Activated T-cell treated with anti-CD3 and anti-CD28 coated beads, Interleukin-2, amount 50 U/mL, for 72 hours (primary cell): ENCODE measurements at places on chromosomes 11 and 22.

DNA sequence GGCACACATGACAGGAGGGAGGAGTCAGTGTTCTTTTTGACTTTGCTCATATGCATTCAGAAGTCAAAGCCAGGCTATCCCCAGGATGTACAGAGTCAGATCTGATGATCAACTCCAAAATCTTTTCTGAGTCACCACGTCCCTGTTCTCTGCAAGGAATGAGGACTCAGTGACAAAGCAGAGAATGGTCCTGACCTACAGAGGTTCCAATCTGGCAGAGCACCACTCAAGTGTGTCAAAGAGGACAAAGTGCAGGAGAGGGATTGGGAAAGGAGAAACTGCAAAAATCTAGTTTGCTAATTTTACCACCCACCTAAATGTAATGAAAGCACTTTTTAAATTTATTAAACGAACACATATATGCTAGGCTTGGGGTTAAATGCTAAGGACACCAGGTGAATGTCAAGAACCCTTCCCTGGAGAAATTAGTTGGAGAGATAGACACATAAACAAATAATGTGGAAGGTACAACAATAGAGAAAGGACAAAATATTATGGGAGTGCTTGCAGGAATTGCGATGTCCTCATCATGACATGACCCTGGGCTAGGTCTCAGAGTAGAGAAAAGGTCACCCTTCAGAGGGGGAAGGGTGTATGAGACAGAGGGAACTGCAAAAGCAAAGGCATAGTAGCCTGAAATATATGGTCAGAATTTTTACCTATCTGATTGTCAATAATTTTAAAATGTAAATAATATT is 56.3 kb downstream of the MTNR1B start:
- DNase-seq: no peak

GRCh38 chr11:62010935-62011528 is 43.6 kb upstream of the FTH1 start:
- no peak for DNase-seq

DNA sequence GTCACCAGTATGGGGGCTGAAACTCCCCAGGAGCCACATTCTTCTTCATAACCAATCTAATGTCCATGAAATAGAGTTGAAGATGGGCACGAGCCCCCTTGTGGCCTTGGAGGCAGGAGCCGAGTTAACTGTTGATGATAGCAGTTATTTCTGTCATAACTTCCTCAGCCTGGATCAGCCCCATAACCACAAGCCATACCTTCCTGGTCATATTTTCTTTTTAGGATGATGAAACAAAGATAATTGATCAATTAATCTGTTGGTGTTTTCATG is 65.0 kb upstream of the TTC12 start:
- DNase-seq: no peak

GRCh38 chr22:22691716-22692701 is 47.6 kb downstream of the GGTLC2 start:
- DNase-seq: no peak

DNA sequence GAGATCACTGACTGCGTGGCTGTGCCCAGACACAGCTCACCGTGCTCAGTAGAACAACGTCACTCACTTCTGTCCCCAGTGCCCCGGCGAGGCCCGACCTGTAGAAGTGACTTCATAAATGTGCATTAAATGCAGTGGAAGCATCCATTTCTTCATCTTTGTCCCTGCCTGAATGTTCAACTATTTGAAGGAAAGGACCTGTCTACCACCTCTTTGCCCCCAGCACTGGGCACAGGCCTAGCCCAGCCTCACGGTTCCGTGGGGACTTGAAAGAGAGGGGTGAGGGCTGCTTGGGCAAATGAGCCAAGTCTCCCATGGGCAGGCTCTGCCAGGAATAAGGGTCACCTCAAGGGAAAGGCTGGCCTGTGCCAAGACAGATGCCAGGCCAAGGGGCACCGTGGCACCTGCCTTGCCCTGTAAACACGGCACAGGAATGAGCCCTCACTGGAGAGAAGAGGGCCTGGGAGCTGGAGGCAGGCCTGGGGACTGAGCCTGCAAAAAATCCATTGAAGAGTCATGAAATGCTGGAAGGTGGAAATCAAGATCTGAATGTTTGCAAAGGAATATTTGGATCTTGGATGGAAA is 845.3 kb downstream of the BRD1 start:
- no peak for DNase-seq

GRCh38 chr22:25475257-25476022 is 89.0 kb upstream of the GRK3 start:
- no peak for DNase-seq

DNA sequence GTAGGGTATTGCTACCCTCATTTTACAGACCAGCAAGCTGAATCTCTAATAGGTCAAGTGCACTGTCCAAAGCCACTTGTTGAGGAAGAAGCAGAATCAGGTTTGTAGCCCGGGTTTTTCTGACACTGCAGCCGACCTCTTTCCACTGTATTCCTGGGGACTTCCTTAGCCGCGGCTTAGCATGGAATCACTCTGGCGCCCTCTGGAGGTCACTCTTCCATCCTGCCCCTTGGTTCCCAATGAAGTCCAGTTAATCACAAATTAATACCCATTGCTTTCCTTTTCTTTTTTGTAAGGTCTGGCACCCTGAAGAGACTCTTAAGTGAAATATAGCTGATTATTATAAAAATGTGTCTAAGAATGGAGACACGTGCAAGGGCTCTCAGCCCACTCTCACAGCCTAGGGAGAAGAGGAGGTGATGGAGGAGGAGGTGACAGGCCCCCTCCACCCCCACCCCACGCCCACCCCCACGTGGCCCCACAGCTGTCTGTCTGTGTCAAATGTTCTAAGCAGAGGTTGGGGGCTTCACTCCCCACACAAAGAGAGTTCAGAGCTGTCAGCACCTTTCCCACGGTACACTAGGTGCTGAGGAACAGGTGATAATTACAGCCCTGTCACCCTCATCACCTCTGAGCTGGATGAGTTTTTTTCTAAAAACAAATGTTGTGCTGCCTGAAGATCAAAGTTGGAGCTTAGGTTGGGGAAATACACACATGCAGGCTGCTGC is 57.7 kb upstream of the DRD2 start:
- peak; percentile 55 for DNase-seq

- no peak for DNase-seq
Observed at GRCh38 chr11:12794576-12795230, 120.5 kb downstream of the TEAD1 start.

GRCh38 chr11:40130427-40130826 is 1329.0 kb downstream of the LRRC4C start:
- no peak for DNase-seq

DNA sequence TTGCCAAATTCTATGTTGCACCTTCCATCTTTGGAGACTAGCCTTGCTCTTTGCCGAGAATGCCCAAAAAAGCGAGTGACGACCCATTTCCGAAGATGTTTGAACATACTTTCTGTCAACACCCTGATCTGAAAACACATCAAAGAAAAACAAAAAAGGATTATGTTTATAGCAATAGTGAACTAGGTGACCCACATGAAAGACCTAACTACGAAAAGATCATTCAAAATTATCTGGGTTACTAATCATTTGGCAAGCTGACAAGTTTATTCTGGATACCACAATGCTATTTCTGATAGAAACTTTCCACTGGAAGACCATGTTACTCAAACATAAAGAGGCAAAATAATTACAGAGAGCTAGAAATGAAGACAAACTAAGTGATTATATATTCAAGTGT is 27.0 kb downstream of the KCNJ1 start:
- DNase-seq: no peak

GRCh38 chr11:6828103-6828502 is 17.4 kb upstream of the OR10A5 start:
- no peak for DNase-seq

DNA sequence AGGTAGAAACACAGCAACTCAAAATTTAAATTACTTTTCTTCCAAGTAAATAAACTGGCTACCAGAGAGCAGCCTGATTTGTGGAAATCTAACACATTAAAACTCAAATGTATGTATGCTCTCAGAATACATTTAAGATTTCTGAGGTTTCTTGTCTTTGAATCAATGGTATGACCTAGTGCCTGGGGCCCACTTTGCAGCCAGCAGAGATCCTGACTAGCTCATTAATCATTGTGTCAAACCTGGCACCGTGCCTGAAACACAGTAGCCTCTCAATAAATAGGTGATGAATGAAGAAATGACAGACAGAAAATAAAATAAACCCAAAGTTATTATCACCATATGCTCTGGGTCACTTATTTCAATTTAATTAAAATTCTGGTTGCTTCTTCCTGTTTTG is 176.2 kb upstream of the FAT3 start:
- no peak for DNase-seq

DNA sequence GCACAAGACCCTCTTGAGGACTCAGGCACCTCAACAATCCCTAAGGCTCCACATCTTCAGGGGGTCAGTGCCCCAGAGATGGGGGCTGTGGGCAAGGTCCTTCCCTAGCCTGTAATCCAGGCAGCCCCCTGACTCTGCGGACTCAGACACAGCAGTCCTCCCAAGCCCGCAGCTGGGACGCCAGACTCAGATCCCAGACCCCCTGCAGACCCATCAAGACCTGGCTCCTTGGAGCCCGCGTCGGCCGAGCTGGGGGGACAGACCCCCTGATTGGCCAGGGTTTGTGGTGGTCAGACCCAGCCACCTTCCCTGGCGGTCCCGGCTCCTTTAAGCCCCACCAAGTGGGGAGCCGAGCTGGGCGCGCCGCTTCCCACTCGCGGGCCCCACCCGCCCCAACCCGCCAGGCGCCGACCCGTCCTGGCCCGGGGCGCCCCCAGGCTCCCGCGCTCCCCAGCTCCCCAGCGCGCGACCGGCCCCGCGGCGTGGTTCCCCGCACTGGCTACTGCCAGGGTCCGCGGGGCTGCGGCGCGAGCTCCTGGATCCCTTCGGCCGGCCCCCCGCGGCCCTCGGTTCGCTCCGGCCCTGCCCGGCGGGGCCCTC is 458 bp downstream of the OSBPL5 start:
- DNase-seq: no peak

GRCh38 chr22:44685384-44686056 is 16.5 kb upstream of the PRR5 start:
- DNase-seq: peak; percentile 91

DNA sequence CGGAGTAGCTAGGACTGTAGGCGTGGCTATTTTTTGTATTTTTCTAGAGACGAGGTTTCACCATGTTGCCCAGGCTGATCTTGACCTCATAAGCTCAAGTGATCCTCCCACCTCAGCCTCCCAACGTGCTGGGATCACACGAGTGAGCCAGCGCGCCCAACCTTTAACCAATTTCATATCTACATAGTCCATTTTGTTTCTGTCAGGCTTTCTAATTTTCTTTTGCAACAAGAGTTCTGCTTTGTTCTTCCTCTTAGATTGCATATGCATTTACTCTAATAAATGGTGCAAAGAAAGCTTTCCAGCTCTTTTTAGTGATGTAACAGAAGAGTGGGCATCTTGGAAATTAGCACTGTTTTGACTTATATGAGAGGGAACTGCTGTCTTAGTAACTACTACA is 13.3 kb downstream of the RTN3 start:
- no peak for DNase-seq

- no peak for DNase-seq
Observed at GRCh38 chr11:64103277-64103985, 62.5 kb downstream of the MACROD1 start.

- DNase-seq: peak; percentile 35
Observed at GRCh38 chr22:45602824-45603595, 68.6 kb upstream of the ATXN10 start.

DNA sequence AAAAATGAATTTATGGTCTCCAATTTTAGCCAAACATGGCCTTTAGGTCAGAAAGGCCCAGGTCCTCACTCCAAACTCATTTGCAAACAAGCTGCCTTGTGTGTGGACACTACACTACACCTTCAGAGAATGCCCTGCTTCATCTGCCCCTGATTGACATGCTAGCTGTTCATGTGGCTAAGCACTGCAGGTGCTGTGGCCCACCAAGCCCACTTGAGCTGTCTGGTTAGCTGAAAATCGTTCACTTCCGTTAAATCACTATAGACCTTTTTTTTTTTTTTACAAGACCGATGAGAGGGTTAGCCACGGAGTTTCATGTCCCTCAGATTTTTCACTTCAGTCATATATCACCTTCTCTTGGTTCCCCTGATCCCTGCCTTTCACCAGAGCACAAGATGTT is 39.3 kb downstream of the NF2 start:
- DNase-seq: no peak

- DNase-seq: no peak
Observed at GRCh38 chr11:1782831-1783724, 19.4 kb upstream of the CTSD start.

GRCh38 chr22:39298241-39298987 is 21.0 kb downstream of the RPL3 start:
- no peak for DNase-seq

- DNase-seq: no peak
Observed at GRCh38 chr11:113778111-113778910, 1.3 kb upstream of the CLDN25 start.

- no peak for DNase-seq
Observed at GRCh38 chr22:21915624-21916308, 36.9 kb downstream of the PPM1F start.

GRCh38 chr11:130427581-130428315 is 661 bp downstream of the ADAMTS8 start:
- DNase-seq: no peak

GRCh38 chr22:50660306-50660705 is 12.3 kb upstream of the SHANK3 start:
- no peak for DNase-seq

- DNase-seq: no peak
Observed at GRCh38 chr11:122273476-122274191, 157.6 kb upstream of the BLID start.

DNA sequence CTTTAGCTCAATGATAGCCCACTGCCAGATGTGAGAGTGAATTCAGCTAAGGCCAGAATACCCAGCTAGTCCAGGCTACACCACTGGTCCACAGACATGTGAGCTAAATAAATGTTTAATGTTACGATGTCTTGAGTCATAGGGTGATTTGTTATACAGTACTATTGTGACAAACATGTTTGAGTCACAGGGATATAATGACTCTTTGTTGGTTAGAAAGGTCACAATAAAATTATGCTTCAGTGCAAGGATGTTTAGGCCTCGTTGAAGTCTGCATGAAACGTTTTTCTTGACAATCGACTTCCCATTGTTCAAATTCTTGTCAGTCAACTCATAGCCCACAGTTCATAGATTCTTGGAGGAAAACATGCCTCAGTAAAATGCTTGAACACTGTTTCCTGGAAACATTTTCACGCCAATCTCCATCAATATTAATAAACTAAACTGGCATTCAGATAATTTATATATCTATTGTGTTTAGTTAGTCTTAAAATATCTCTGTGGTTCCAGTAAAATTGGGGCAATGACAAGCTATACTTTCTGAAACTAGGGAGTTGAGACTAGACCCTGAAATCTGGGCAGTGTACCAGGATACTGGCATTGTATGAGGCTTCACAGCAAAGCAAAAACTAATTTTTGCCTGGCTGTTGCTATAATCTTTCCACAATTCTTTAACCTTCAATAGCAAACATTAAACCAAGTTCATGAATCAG is 650.8 kb upstream of the KIRREL3 start:
- DNase-seq: no peak
